Fibroblast of the conjunctiva (primary cell): ENCODE measurements at places on chromosomes 7 and 10.

DNA sequence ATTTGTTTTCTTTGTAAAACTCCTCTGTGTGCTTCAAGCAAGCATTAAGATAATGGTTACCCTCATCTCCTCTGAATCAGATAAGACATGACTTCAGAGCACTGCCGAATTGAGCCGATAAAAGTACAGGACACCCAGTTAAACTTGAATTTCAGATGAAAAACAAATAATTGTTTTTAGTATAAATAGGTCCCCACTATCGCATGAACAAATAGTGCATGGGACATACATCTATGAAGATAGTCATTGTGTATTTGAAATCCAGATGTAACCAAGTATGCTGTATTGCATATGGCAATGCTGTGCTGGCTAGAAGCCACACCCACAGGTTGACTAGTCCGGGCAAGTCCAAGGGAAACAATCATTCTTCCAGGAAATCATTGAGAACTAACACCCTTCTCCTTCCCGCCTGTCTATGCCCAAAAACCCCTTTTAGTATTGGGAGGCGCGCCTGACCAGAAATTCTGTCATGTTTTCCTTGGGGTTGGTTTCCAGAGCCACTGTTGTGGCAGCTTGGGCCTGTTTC, 12.6 kb upstream of the FGFR2 start:
- no peak for DNase-seq

GRCh38 chr10:33733058-33733457, 398.6 kb upstream of the NRP1 start:
- no peak for DNase-seq

- no peak for DNase-seq
Measured at GRCh38 chr10:102241032-102241443, 274 bp downstream of the PITX3 start.

DNA sequence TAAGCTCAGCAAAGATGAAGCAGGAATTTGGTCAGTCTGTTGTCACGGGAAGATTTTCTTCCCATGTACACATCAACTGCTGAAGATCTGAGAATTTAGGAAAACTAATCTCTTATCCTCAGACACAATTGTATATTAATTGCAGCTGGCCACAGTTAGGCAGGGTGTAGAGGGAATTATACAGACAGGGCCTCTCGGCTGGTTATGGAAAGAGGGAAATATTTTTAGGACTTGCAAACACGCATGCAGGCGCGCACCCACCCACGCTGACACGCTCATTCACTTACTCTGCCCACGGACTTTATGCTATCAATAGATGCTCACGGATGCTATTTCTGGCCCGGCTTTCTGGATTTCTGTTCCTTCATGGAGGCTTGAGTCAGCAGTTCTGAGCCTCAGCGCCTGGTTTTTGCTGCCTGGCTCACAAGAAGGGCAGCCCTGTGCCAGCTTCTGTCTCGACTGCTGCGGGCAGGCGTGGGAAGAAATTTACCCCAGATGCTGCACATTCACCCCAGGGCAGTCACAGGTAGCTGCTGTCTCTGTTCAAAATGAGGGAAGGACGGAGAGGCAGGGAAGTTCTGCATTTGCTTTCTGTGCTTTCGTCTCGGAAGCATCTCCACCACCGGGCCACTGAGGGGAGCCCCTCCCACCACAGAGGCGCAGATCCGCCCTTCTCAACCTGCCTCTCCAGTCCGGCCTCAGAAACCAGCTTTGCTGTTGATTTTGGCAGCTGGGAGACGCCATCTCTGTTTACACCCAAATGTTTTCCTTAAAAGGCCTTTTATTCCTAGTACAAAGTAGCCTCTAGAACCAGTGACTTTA, 116.3 kb upstream of the BTBD16 start:
- no peak for DNase-seq

GRCh38 chr7:132480534-132480933, 95.7 kb downstream of the PLXNA4 start:
- no peak for DNase-seq

DNA sequence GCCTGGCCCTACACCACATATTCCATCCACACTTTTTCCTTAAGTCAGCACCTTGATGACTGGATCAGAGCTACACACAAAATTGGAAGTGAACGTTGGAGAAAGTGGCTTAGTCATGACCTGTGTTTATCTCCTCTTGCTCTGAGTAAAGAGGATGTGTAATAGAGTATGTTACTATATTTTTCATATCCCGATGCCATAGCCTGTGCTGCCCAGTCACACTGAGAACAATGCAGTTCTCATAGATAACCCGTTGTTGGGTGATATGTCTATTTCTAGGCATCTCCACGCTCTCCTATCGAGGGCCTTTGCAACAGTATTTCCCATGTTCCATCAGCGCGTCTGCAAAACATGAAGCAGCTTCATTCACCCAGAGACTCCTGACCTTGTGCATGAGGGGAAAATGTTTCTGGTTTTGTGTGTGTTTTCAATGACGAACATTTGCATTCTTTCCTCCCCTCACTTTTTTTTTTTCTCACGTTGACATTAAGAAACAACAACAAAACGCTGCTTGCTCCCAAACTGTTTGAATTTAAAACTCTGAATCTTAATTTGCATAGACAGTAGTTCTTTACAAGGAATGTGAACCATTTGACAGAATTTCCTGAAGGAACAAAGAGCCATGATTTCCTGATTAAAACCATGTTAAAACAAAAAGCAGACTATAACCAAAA, 43.4 kb downstream of the GRK5 start:
- DNase-seq = peak; percentile 52

DNA sequence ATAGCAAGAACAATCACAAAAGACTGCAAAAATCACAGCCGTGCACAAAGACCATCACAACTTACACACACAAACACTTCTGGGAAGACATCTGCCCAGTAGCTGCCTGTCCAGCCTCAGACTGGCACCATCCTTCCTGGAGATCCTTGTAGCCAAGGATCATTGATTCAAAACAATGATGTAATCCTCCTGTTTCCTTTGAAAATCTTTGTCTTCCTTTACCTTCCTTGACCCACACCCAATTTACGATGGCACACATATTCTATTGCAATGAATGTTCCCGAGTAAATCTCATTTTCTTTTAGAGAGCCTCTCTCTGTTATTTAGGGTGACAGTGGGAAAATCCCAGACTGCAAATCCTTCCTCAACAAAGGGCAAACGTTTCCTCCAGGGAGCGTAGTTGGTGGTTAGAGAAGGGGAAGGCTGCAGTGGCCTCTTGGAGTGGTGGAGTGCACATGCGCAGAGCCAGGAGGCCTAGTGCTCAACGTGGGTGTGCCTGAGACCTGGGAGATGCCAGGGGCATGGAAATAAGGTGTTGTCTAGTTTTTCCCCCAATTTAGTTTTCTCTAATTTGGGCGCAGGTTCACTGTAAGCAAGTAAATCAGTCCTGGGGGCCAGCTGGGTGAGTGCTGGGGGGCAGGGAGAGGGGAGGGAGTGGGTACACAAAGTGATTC, 3.1 kb upstream of the INPP5A start:
- no peak for DNase-seq

GRCh38 chr7:38282081-38282480, 8.6 kb upstream of the TARP start:
- DNase-seq = no peak

DNA sequence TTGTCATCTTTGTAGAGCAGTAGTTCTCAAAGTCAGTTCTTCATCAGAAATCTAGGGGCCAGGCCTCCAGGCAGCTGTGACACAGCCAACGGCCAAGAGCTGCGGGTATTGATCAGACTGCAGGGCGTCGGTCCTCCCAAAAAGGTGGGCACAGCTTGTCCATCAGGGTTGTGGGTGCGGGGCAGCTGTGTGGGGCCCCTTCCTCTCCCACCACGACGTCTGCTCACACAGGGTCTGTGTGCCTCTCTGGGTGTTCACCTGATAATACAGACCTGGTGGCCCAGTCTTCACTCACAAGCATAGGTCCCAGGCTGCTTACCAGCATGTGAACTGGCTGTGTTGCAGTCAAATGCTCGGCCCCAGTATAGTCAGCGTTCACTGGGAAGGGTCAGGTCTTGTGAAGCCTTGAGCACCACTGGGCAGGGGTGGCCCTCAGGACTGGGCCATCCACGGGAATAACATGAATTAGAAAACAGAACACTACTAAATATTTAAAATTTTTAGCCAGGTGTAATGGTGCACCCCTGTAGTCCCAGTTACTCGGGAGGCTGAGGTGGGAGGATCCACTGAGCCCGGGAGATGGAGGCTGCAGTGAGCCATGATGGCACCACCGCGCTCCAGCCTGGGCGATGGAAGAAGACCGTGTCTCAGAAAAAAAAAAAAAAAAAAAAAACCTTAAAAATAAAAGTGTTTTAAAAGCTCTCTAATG, 102.8 kb upstream of the DIP2C start:
- no peak for DNase-seq

GRCh38 chr7:29105752-29106668, 40.3 kb downstream of the CPVL start:
- DNase-seq = peak; percentile 61

DNA sequence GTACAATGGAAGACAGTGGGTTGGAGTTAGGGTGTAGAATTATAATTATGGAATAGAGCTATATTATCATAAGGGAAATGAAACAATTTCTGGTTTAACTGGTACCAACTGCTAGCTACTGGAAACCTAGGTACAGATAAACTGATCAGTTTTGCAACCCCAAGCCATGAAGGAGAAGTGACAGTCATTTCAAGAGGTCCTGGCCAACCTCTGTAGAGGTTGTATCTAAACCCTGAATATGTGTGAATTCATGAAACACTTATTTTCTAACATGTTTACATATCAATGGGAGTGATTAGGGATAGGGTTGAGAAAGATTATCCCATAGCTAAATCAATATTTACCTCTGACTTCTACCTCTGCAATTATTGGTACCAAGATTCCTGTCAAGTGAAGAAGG, 29.9 kb upstream of the CC2D2B start:
- DNase-seq = no peak
